Myocyte (in vitro differentiated cells): ENCODE measurements at places on chromosomes 12 and 14. TPM values are rescaled to one million over a fixed set of nuclear protein-coding genes. Genes with fewer than 3 reads are reported as not detected.

Gene PLEKHG7
- total RNA-seq = 0.75 and 1.5 TPM in 2 replicates

Gene TAS2R7
- not detected in 2 replicates for total RNA-seq

Gene SLC7A8
- 1.7 and 4.8 TPM in 2 replicates for total RNA-seq

Gene MYG1
- total RNA-seq = 40.9 and 42.8 TPM in 2 replicates

Gene C12orf60
- 1.5 and 1.8 TPM in 2 replicates for total RNA-seq

Gene EIF2B2
- 47.8 and 65.1 TPM in 2 replicates for total RNA-seq

Gene CMKLR1
- total RNA-seq = 10.6 and 15.3 TPM in 2 replicates

Gene AICDA
- 0.43 TPM in 1 of 2 replicates, not detected in the other for total RNA-seq
